ENCODE measurements at places on chromosomes 4 and X. TPM values are rescaled to one million over a fixed set of nuclear protein-coding genes. Genes with fewer than 3 reads are reported as not detected.

DNA sequence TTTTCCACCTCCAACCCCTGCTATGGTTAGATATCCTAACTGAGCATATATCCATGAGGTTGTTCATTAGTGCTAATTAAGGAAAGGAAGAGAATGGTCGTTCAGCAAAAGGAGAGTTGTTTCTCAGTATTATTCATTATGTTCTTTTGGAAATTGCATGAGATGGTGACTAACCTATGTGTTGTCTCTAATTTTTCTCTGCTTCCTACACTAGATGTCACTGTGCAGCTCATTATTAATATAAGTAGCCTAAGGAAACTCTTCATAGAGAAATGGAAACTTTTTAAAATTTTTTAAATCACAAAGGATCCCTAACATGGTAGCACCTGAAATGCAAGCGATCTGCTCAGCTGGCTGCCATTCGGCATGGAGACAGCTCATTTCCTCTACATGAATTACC is 67.7 kb upstream of the FAM9A start:
- no peak for DNase-seq

GRCh38 chr4:151446208-151446607 is 37.2 kb downstream of the FHIP1A start:
- DNase-seq, result no peak

- DNase-seq, result peak; percentile 30
Observed at GRCh38 chrX:68983004-68983857, 154.4 kb downstream of the EFNB1 start.

DNA sequence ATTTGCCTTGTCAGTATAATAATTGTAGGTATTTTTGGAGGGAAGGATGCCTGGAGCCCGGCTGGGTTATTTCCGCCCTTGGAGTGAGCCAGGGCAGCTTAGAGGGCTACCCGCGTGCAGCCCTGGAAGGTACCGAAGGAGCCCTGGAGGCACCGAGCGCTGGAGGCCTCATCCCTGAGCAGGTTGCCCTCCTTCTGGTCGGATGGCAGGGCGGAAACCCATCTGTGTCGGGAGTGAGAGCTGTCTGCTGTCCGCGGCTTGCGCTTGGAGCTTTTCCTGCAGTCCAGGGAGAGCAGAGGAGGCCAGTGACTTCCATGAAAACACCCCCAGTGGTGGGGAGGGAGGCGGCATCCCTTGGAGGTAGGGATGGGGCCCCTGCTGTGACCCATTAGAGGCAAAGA is 122.1 kb downstream of the TBL1X start:
- peak; percentile 80 for DNase-seq

DNA sequence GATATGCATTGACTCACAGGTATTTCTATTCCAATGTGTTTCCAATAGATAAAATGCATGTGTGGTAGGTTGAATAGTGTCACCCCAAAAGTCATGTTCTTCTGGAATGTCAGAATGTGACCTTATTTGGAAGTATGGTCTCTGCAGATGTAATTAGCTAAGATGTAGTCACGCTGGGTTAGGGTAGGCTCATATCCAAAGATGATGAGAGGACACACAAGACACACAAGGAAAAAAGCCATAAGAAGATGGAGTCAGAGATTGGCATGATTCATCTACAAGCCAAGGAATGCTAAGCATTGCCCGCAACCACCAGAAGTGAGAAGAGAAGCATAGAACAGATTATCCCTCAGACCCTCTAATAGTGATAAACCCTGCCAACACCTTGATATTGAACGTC is 17.5 kb downstream of the ZNF330 start:
- DNase-seq, result no peak

TENM3 gene
- 83.5 TPM for total RNA-seq

RRAGB gene
- total RNA-seq, result 9.0 TPM

ZDHHC15 gene
- 2.2 TPM for total RNA-seq

TBX22 gene
- total RNA-seq, result 1.3 TPM

STOX2 gene
- total RNA-seq, result 28.9 TPM

L1CAM gene
- 17.0 TPM for total RNA-seq

Data from H7 (cell line).